AG04449 (cell line): ENCODE measurements at places on chromosomes 3 and 15.

- no peak for DNase-seq
These were observed 1575.1 kb downstream of the OTOL1 start for GRCh38 chr3:163071713-163072112.

GRCh38 chr3:37899101-37899707 lies 37.5 kb downstream of the CTDSPL start:
- no peak for DNase-seq

GRCh38 chr3:58163234-58163633 lies 47.5 kb downstream of the DNASE1L3 start:
- DNase-seq, result no peak

GRCh38 chr15:44718180-44718926 lies 7.0 kb downstream of the B2M start:
- no peak for DNase-seq

GRCh38 chr15:48645558-48646330 lies at the start of gene FBN1:
TSS of gene FBN1 (minus strand) at chr15:48645709. CDS start at chr15:48644769, 940 bp downstream.
- DNase-seq, result peak; percentile 69
